HCT116 (cell line): ENCODE measurements at places on chromosomes 11 and 22.

- peak overlapping the region; percentile 89 for H3K4me3 ChIP-seq
- H3K36me3 ChIP-seq = no peaks in the 10 kb centered on the region
- no peaks in the 10 kb centered on the region for H3K27me3 ChIP-seq
- no peak for DNase-seq
Measured at GRCh38 chr11:72079819-72080325, 470 bp downstream of the NUMA1 start.

DNA sequence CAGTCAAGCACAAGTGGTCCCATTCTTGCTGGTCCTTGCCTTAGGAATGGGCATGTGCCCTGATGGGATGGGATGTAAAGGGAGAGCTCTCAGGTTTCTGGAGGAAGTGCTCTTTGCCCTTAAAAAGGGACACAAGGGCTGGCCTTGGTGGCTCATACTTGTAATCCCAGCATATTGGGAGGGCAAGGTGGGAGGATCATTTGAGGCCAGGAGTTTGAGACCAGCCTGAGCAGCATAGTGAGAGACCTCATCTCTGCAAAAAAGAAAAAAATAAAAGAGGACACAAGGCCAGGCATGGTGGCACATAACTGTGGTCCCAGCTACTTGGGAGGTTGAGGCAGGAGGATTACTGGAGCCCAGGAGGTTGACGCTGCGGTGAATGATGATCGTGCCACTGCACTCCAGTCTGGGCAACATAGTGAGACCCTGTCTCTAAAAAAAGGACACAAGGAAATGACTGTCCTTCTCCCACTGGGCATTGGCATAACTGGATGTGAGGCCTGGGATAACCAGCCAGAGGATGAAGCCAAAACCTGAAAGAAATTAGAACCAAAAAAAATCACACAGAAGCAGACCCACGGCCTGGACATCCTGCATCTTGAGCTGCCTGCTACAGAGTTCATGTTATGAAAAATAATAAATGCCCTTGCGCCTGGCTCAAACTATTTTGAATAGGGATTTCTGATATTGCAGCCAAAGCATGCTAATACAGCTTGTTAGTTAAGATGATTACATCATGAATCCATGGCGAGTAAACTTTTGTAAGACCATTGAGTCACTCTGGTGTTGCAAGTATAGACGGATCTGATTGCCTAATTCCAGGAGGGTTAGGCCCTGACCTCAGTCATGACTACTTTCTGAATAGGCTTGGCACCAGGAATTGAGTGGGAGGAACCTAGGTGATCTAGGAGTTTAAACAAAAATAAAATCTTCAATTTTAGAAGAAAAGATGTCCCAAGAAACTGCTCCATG is 12.9 kb upstream of the CRKL start:
- no peaks in the 10 kb centered on the region for H3K4me1 ChIP-seq
- no peaks in the 10 kb centered on the region for H3K27me3 ChIP-seq
- H3K4me3 ChIP-seq = no peak overlapping the region

GRCh38 chr11:31236143-31236542 is 133.4 kb downstream of the DCDC1 start:
- no peaks in the 10 kb centered on the region for H3K27me3 ChIP-seq
- peak; percentile 8 for DNase-seq
- no peak overlapping the region for H3K27ac ChIP-seq
- no peak overlapping the region for H3K4me3 ChIP-seq
- no peaks in the 10 kb centered on the region for H3K36me3 ChIP-seq

DNA sequence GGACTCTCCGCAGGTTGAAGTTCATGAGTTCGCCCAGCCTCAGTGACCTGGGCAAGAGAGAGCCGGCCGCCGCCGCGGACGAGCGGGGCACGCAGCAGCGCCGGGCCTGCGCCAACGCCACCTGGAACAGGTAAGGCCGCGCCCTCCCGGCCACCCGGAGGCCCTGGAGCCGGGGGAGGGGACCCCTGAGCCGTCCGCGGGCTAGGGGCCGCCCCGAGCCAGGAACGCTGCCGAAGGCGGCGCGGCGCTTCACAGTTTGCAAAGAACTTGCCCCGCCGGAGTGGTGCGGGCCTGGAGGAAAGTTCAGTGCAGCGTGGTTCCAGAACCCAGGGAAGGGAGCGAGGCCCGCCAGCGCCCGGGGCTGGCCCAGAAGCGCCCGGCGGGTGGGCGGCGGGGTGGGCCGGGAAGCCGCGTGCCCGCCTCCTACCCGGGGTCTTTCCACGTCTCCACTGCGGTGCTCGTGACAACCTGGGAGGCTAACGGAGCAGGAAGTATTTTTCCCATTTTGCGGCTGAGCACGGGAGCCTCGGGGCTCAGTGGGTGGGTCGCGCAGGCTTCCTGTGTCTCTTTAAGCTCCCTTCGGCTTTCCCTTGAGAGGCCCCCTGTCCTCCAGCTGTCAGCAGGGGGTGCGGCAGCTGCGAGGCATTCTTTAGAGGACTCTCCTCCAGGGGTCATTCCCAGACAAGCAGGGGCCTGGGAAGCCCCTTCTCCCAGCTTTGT is 635 bp downstream of the PRR5 start:
- peak overlapping the region; percentile 74 for H3K27ac ChIP-seq
- peaks cover 35% of the 10 kb centered on the region for H3K4me1 ChIP-seq
- no peak for DNase-seq
- no peaks in the 10 kb centered on the region for H3K27me3 ChIP-seq
- H3K36me3 ChIP-seq = no peaks in the 10 kb centered on the region

DNA sequence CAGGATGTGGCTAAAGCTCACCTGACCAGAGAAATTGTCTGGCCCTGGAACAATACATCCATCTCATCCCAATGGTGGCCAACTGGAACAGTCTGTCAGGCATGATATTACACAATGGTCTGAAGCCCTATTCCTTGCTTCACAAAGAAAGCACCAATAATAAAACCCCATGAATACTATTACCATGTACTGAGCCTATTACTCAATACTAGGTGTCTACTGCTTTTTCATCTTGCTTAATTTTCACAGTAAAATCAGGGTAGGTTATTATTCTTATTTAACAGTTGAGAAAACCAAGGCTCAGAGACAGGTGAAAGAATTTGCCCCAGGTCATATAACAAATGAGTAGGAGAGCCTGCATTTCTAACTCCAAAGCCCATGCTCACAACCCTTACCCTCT is 68.9 kb upstream of the CAPRIN1 start:
- no peaks in the 10 kb centered on the region for H3K36me3 ChIP-seq
- no peaks in the 10 kb centered on the region for H3K27me3 ChIP-seq
- no peak overlapping the region for H3K4me3 ChIP-seq
- H3K27ac ChIP-seq = no peak overlapping the region

GRCh38 chr22:39536711-39537110 is 4.2 kb upstream of the RPS19BP1 start:
- H3K27me3 ChIP-seq = no peaks in the 10 kb centered on the region
- H3K4me3 ChIP-seq = no peak overlapping the region
- no peak for DNase-seq
- no peak overlapping the region for H3K27ac ChIP-seq
- H3K36me3 ChIP-seq = no peaks in the 10 kb centered on the region

GRCh38 chr11:70705097-70705496 is 306.8 kb downstream of the CTTN start:
- no peaks in the 10 kb centered on the region for H3K4me1 ChIP-seq
- H3K27me3 ChIP-seq = no peaks in the 10 kb centered on the region
- DNase-seq = no peak
- H3K4me3 ChIP-seq = no peak overlapping the region
- H3K36me3 ChIP-seq = no peaks in the 10 kb centered on the region

DNA sequence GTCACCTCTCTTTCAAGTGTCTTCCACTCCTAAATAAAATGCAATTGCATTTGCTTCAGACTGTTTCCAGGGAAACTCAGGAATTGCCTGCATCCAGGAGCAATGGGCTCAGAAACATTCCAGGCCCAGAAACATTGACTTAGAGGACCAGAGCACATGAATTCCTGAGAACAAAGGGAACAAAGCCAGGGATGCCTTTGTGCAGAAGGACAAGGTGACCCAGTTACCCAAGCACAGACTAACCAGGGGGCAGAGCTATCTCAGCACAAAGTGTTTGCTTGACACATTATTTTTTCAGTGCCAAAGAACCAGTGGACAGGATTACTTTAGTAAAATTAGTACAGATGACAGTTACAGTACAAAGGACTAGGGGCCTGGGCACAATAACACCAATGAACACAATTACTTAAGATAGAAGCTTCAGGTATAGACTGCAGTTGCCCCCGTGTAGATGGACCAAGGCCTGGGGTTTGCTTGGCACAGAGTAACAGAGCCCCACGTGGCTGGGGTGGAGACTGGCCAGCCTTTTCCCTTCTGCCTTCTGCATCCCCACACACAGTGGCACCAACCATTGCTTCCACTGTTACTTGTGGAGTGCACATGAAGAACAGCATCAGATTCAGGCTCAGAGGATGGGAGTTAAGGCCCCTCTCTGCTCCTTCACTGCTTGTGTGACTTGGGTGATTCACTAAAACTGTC is 500.8 kb downstream of the INSC start:
- no peaks in the 10 kb centered on the region for H3K4me1 ChIP-seq
- peaks cover 48% of the 10 kb centered on the region for H3K27me3 ChIP-seq
- H3K27ac ChIP-seq = no peak overlapping the region
- no peak for DNase-seq
- H3K4me3 ChIP-seq = no peak overlapping the region

DNA sequence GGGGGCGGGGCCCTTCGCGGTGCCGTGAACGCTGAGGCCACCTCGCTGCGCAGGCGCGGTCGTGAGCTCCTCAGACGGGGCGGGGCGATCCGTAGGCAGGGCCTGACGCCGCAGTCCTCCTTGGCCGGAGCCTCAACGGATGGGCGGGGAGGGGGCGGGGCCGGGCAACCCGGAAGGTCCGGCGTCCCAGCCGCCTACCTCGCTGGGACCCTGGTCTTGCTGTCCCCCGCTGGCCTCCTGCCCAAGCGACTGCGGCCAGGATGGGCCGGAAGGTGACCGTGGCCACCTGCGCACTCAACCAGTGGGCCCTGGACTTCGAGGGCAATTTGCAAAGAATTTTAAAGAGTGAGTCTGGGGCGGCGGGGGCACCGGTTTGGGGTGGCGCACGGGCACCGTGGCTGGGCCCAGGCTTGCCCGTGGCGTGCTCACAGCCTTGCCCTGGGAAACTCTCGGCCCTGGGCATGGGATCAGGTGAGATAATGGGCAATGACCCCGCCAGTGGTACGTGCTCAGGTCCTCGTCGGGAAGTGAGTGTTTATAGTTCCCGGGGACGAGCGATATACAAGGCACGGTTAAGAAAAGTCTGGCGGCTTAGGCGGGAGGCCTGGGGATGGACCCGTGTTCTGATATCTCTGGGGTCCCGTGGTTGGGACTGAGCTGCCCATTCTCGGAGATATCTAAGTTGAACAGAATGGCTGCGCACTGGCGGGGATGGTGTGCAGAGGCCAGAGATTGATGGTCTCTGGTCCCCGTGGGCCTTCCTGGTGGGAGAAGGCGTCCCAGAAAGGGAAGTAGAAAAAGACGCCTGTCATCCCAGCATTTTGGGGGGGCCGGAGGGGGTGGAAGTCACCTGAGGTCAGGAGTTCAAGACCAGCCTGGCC is at the start of gene NADSYN1:
NADSYN1 (plus strand) TSS at position 167 of the 881 bp plus-strand sequence; CDS start at position 261, 94 bp downstream.
- DNase-seq = peak; percentile 80
- H3K4me3 ChIP-seq = peak within 1 kb of the TSS; percentile 93
- H3K36me3 ChIP-seq = peaks cover 25% of the 10 kb centered on the region
- no peaks in the 10 kb centered on the region for H3K27me3 ChIP-seq
- peak within 1 kb of the TSS; percentile 50 for H3K27ac ChIP-seq
- H3K4me1 ChIP-seq = peaks cover 7% of the 10 kb centered on the region; the same call in 1 of the 2 replicates

DNA sequence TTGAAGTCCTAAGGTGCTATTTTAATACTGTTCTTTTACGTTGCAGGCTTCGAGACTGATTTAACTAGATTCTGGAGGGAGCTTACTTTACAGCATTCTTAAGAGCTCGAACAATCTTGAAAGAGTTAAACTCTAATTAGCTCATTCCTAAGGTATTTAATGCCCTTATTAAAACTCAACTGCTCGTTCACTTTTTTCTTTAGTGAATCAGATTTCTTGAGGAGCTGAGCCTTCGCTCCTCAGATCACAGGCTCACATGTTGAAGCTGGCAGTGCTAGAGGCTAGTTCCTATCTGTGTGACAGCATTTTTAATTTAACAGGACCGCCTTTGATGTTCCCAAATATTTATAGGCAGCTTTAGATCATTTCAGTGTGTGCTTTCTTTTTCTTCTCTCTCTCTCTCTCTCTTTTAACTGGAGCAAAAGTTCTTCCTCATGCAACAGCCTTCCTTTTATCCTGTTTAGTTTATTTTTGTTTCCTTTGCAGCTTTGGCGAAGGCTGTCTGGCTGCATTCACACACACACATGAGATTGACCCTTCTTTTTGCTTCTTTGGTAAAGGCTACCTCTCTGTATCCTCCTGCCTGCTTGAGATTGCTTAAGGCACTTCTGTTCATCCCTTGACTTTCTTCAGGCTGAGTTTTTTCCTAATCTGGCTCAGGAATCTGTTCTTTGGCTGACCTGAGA is 21.0 kb downstream of the ZNRF3 start:
- no peak for DNase-seq
- peak overlapping the region; percentile 54 for H3K27ac ChIP-seq
- H3K4me1 ChIP-seq = peaks cover 66% of the 10 kb centered on the region
- no peak overlapping the region for H3K4me3 ChIP-seq
- no peaks in the 10 kb centered on the region for H3K36me3 ChIP-seq
- H3K27me3 ChIP-seq = no peaks in the 10 kb centered on the region

DNA sequence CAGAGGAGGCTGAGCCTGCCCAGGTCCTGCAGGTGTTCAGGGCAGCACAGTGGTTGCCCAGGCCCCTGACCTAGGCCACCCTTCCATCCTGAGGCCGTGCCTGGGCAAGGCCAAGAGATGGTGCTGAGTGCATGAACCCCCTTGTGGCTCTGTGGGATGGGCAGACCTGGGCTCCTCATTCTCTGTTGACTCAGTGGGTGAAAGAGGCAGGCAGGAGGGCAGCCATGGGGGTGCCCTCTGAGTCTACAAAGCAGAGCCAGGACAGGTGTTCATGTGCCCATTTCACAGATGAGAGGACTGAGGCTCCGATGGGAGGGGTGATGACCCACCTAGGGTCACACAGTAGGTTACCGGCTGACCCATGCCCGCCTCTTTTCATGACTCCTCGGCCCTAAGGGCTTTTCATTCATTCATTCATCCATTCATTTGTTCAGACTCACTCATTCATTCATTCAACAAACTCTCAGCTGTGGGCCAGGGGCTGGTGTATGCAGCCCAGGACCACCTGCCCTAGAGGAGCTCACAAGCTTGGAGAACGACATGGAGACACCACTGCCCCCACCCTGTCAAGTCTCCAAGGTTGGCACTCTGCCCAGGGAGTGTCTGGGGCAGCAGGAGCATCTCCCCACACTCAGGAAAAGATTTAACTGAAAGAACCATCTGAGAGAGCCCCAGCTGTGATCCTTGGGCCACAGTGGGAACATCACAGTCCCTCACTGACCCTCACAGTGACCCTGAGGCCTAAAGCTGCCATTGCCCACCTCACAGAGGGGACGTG is 40.5 kb downstream of the IGLL5 start:
- H3K36me3 ChIP-seq = no peaks in the 10 kb centered on the region
- H3K27ac ChIP-seq = no peak overlapping the region
- DNase-seq = no peak
- H3K4me1 ChIP-seq = peaks cover 11% of the 10 kb centered on the region

GRCh38 chr22:44975427-44976262 is 34.2 kb downstream of the PHF21B start:
- H3K4me1 ChIP-seq = no peaks in the 10 kb centered on the region
- H3K27me3 ChIP-seq = peaks cover 49% of the 10 kb centered on the region
- H3K4me3 ChIP-seq = no peak overlapping the region
- peak; percentile 71 for DNase-seq
- no peaks in the 10 kb centered on the region for H3K36me3 ChIP-seq
